ENCODE measurements at places on chromosomes 4 and X. TPM values are rescaled to one million over a fixed set of nuclear protein-coding genes. Genes with fewer than 3 reads are reported as not detected.

The HS3ST1 gene
- total RNA-seq = 1.6 TPM

- no peak for DNase-seq
These were observed 57.9 kb downstream of the TKTL2 start for GRCh38 chr4:163415668-163416067.

The PLP2 gene
- 27.9 TPM for total RNA-seq

The CYLC1 gene
- total RNA-seq = not detected

- DNase-seq = no peak
These were observed 86.1 kb downstream of the SYNPO2 start for GRCh38 chr4:118974758-118975157.

DNA sequence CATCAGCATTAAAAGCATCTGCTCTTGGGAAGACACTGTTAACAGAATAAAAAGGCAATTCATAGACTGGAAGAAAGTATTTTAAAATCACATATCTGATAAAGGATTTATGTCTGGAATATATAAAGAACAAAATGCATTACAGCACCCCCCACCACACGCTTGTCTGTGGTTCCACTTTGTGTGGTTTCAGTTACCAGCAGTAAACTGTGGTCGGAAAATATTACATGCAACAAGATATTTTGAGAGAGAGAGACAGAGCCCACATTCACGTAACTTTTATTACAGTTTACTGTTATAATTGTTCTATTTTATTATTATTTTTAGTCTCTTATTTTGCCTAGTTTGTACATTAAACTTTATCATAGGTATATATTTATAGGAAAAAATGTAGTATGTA, 21.2 kb upstream of the PDE6B start:
- no peak for DNase-seq

DNA sequence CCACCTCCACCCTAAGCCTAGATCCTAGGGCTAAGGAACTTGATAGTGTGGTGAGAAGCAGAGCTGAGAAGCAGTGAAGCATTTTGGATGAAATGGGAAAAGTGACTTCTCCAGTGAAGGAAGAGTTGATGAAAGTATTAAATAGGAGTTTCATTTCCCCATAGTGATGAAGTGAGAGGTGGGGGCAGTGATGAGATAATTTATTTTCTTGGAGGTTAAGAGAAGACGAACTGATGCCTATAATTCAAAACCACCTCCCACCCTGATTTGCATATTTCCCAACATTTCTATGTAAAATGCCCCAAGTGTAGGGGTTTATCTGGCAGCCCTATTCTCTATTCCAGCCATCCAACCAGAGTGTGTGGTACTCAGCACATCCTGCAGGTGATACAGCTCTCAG, 6.3 kb downstream of the LONRF3 start:
- DNase-seq = no peak

- DNase-seq = no peak
These were observed 39.6 kb upstream of the ZNF81 start for GRCh38 chrX:47797084-47797483.

DNA sequence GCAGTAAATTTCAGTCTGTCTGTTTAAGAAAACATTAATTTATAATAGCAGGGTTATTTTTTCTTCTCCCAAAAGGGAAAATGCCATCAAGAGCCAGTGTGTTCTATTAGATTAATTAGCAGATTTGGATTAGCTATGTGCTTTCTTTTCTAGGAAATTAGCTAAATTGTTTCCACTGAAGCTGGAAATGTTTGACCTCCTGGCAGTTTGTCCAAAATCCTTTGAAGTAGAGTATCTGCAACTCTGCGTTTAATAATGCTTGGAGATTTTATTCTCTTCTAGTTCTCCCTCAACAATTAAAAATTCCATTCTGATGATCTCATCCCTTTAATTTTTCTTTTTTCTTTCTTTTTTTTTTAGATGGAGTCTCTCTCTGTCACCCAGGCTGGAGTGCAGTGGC, 27.1 kb upstream of the HOPX start:
- DNase-seq = no peak

DNA sequence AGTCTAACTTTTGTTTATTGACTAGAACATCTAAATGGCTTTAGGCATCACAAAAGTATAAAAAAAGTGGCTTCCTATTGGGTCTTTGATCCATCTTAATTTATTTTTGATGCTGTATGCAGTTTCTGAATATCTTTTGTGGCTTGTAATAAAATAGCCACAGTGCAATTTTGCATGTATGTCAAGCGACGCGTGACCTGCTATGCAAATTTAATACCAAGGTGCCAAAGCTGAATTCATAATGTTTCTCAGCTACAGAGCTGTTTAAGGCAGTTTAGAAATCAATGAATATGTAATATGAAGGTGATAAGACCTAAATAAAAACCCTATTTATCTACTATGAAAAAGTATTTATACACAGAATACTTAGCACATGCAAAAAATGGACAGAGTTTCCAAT, 197.8 kb downstream of the AFF2 start:
- no peak for DNase-seq

- no peak for DNase-seq
These were observed 346.6 kb downstream of the FBXO8 start for GRCh38 chr4:173936861-173937260.

DNA sequence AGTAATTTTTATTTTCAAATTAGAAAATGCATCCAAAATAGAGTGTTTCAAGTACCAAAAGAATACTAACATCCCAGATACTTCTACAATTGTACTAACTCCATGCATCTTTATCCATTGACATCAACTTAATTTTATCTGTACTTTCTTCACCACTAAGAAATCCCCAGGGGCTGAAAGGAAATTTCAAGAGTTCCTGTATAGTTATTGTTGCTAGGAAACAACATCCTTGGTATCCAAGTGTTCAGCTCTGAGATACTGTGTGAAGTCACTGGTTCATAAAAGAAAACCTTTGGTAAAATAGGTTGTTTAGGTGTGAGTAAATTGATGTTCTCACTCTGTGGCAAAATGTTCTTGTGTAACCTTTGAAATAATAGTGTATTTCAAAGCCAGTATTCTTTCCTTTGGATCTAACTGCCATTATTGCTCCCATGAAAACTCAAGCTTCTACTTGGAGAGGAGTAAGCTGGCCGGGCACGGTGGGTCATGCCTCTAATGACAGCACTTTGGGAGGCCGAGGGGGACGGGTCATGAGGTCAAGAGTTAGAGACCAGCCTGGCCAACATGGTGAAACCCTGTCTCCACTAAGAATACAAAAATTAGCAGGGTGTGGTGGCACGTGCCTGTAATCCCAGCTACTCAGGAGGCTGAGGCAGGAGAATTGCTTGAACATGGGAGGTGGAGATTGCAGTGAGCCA, 72.9 kb downstream of the COMMD8 start:
- no peak for DNase-seq

The F8A2 gene
- 2.6 TPM for total RNA-seq
